ENCODE measurements at places on chromosomes 7 and 10.

GRCh38 chr10:77077316-77077945, 560.2 kb downstream of the KCNMA1 start:
- DNase-seq = no peak

- DNase-seq = no peak
Observed at GRCh38 chr7:31192986-31193385, 140.9 kb downstream of the ADCYAP1R1 start.

DNA sequence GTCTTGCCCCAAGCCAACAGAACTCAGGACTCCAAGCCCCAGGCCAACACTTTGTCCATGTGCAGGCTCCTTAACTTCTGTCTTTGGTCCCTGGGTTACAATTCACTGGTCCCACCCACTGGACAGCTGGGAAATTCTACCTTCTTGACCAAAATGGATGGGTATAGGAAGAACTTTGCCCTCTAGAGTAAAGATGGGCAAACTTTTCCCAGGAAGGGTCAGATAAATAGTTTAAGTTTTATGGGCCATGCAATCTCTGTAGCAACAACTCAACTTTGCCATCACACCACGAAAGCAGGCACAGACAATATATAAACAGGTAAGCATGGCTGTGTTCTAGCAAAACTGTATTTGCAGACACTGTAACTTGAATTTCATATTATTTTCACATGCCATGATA, 147.1 kb downstream of the PLXNA4 start:
- DNase-seq = no peak

- no peak for DNase-seq
Observed at GRCh38 chr7:30327813-30328212, 43.4 kb downstream of the ZNRF2 start.

- DNase-seq = no peak
Observed at GRCh38 chr7:129037585-129037984, 17.3 kb downstream of the TNPO3 start.

DNA sequence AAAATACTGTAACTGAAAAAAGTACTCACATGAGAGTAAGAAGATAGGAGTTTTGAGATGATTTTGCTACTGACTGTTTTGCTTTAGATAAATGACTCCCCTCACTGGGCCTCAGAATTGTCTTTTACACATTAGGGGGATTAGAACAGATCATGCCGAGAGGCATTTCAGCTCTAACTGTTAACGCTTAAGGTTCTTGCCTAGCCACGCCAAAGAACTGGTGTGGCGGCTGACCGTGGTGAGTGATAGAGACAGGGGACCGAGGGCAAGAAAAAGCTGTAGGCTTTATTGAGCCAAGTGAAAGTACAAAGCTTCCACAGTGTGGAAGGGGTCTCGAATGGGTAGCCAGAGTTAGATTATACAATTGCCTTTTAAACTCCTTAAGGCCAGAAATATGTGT, 368.5 kb upstream of the MYO3A start:
- no peak for DNase-seq

GRCh38 chr10:132926777-132927650, 15.4 kb downstream of the CFAP46 start:
- no peak for DNase-seq

- DNase-seq = no peak
Observed at GRCh38 chr7:117009705-117010361, 56.5 kb downstream of the ST7 start.

DNA sequence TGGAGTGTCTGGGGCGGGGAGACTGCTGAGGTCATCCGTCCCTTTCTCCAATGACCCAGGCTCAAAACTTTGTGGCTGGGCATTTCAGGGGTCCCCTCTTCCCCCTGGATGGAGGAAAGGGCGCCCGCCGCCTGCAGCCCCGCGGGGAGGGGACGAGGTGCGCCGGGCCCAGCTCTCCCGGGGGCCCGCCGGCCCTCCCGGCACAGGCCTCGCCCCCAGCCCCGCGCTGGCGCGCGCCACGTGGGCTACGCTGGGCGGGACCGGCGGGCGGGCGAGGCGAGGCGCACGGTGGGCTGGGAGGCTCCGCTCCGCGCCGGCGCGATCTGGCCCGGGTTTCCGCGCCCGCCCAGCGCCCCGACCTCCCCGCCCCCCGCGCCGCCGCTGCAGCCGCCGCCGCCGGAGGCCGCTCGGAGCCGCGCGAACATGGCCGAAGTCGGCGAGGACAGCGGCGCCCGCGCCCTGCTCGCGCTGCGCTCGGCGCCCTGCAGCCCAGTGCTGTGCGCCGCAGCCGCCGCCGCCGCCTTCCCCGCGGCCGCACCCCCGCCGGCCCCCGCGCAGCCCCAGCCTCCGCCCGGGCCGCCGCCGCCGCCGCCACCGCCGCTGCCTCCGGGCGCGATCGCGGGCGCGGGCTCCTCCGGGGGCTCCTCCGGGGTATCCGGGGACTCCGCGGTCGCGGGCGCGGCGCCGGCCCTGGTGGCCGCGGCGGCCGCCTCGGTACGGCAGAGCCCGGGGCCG, at the start of gene FOXK1:
FOXK1 (plus strand) TSS at position 410 of the 735 bp plus-strand sequence; CDS start at position 424, 14 bp downstream.
- DNase-seq = peak; percentile 62

GRCh38 chr7:140316165-140316661, 82.1 kb downstream of the SLC37A3 start:
- DNase-seq = no peak

DNA sequence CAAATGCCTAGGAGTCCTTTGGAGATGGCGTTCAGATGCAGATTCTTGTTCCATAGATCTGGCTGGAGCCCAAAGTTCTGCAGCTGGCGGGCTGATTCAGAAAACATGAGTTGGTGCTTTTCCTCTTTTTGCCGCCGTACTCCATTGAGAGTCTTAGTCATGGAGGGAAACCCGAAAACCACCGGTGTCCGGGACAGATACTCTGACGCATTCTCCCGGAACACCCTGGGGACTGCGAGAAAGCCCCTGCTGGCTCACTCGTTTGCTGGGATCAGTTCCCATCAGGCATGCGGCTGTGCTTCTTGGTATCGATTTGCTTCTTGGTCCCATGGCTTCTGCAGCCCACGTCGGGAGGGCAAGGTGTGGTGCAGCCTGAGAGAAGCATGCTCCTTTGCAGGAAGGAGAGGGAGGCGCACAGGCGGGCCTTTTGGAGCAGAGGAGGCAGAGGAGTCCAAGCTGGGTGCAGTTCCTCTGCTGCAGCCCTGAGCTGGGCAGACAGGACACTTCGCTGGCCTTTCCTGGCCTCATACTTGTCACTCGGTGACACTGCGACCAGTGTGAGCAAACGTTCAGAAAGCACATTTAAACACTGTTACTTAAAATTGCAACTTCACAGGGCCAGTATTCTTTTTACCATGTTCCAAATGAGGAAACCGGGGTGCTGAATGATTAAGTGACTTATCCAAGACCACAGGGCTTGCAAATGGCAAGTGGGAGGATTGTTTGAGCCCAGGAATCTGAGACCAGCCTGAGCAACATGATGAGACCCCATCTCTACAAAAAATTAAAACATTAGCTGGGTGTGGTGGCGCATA, 30.6 kb upstream of the PFKFB3 start:
- no peak for DNase-seq

- DNase-seq = no peak
Observed at GRCh38 chr7:155868955-155869783, 56.9 kb upstream of the SHH start.

DNA sequence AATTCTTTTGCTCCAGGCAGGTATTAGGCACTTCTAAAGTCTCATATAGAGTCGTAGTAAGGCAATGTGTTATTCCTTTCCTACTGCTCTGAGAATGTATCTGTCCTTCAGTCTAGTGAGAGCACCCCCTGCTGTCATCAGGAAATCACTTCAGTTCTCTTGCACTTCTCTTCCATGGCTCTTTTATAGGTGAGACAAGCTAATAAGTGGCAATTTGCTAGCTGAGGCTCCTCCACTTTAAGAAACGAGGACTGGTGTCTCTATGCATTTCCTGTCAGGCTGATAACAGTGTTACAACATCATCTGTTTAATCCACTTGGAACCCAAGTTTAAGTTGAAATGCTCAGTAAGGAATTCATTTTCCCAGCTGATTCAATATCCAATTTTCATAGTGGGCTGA, 350.6 kb downstream of the TFEC start:
- DNase-seq = no peak

DNA sequence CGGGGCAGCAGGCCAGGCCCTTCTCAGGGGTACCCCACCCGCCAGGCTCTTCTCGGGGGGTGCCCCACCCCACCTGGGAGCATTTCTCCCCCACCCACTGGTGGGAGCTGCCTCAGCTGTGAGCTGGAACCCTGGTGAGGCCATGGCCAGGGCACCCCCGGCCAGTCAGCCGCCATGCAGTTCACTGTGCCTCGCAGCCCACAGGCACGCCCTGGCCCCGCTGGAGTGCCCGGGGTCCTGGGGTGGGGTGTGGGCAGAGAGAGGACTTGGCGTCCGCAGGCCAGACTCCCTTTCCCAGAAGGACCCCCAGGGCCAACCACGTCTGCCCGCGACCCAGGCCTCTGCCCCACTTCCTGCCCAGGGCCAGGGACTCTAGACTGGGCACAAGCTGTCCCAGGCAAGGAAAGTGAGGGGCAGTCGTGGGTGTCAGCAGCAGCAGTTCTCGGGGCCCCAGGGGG, 13.1 kb downstream of the DPYSL4 start:
- DNase-seq = no peak

DNA sequence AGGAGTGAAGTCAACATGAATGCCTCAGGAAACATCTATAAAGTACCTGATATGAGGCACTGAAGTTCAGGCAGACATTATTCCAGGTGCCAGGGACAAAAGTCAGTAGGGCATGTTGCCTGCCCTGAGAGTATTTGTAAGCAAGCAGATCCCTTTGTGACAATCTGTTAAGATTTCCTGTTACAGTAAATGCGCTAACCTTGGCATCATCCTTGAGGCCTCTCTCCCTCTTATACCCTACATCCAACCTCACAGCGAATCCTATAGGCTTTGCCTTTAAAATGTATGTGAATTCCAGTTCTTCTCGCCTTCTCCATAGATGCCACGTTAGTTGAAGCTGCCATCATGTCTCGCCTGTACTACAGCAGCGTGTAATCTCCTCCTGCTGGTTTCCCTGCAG, 165.3 kb downstream of the DNAH11 start:
- no peak for DNase-seq

GRCh38 chr10:47198221-47198620, 101.8 kb upstream of the GDF10 start:
- DNase-seq = no peak

- no peak for DNase-seq
Observed at GRCh38 chr7:73699370-73700068, 16.1 kb downstream of the BUD23 start.

DNA sequence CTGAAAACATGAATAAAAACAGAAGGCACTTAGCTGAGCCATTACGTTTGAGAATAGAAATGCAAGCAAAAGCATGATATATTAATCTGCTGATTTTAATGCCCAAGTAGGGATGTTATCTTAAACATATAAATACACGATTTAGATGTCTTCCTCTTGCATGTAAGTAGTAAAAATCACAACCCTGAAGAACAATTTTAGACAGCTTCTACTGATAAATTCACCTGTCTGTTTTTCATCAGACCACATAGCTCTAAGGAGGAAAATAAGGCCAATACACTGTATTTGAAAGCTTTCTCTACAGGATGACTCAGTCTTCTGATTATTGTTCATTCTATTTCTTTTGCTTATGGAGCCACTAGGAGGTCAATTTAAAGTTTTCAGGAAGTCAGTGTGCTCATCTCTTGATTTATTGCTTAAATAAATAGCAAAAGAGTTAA, 210.9 kb upstream of the CHRM2 start:
- DNase-seq = no peak
